Stimulated activated CD8-positive, alpha-beta memory T cell treated with anti-CD3 and anti-CD28 coated beads, Interleukin-12 subunit alpha, Interleukin-12 subunit beta, amount 100 ng/mL, for 1 hour (primary cell): ENCODE measurements at places on chromosomes 12 and 14.

GRCh38 chr12:96099421-96099820 lies 64.0 kb upstream of the LTA4H start:
- DNase-seq: no peak

- no peak for DNase-seq
These were observed 45.2 kb downstream of the FOXN3 start for GRCh38 chr14:89371585-89372511.

GRCh38 chr12:58727521-58727920 lies 192.8 kb downstream of the LRIG3 start:
- no peak for DNase-seq

DNA sequence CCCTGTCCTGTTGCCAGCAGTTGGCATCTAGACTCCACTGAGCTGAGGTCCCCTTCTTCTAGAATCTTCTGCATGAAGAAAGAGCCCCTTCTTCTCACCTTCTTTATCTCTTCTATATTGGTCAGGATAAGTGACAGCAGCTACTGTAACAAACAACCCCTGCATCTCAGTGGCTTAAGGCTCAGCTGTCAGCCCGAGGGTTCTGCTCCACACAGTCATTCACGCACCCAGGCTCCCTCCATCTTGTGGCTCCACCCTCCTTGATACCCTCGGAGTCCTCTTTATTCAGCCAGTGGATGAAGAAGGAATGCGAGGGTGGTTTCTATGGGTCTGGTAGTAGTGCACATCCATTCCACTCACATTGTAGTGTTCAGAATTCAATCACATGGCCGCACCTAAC lies 10.5 kb upstream of the RFLNA start:
- no peak for DNase-seq

- no peak for DNase-seq
These were observed 203.1 kb downstream of the KIF21A start for GRCh38 chr12:39239490-39240486.
